Body of pancreas (tissue), 4 donors: ENCODE measurements at places on chromosomes 6 and 20. TPM values are rescaled to one million over a fixed set of nuclear protein-coding genes. Genes with fewer than 3 reads are reported as not detected.

- no peak overlapping the region for H3K4me3 ChIP-seq
- no peak for DNase-seq
- H3K36me3 ChIP-seq, result no peaks in the 10 kb centered on the region
These were observed 35.1 kb downstream of the MKKS start for GRCh38 chr20:10398834-10399369.

- peaks cover 16% of the 10 kb centered on the region for H3K4me1 ChIP-seq
- no peaks in the 10 kb centered on the region for H3K36me3 ChIP-seq
- peak overlapping the region; percentile 68 for H3K4me3 ChIP-seq
- peak; percentile 93 for DNase-seq
- no peaks in the 10 kb centered on the region for H3K27me3 ChIP-seq
These were observed 31.5 kb downstream of the SF3B5 start for GRCh38 chr6:144063744-144064401.

- H3K4me1 ChIP-seq, result peaks cover 9% of the 10 kb centered on the region
- peaks cover 50% of the 10 kb centered on the region for H3K36me3 ChIP-seq
- DNase-seq, result no peak
- H3K27me3 ChIP-seq, result no peaks in the 10 kb centered on the region
- H3K4me3 ChIP-seq, result no peak overlapping the region
These were observed 20.7 kb downstream of the DIDO1 start for GRCh38 chr20:62905536-62906117.

KHDC1L gene
- not detected for total RNA-seq

GRCh38 chr6:121810158-121811032 lies 374.9 kb downstream of the GJA1 start:
- no peak overlapping the region for H3K27ac ChIP-seq
- no peaks in the 10 kb centered on the region for H3K4me1 ChIP-seq
- no peaks in the 10 kb centered on the region for H3K27me3 ChIP-seq
- H3K4me3 ChIP-seq, result no peak overlapping the region
- no peaks in the 10 kb centered on the region for H3K36me3 ChIP-seq
- DNase-seq, result no peak

DNA sequence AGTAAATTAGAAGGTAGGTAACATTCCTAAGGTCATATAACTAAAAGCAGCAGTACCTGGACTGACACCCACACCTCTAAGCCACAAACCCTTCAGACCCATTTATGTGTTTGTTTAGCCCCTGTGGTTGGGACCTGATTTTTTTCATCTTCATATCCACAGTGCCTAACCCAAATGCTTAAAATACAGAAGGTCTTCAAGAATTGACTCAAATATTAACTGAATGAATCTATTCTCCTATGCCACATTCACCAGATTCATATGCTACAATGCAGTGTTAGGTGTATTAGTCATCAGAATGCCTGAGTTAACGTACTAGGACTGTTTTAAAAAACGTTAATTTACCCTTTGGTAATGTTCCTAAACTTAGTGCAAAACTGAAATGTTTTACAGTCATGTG lies 124.8 kb downstream of the AHI1 start:
- H3K36me3 ChIP-seq, result no peaks in the 10 kb centered on the region
- H3K4me3 ChIP-seq, result no peak overlapping the region
- H3K27ac ChIP-seq, result no peak overlapping the region
- no peaks in the 10 kb centered on the region for H3K27me3 ChIP-seq
- no peaks in the 10 kb centered on the region for H3K4me1 ChIP-seq

COL21A1 gene
- total RNA-seq, result 4.2 TPM

PROKR2 gene
- not detected for total RNA-seq

GRCh38 chr20:59004763-59005522 lies 2.1 kb downstream of the CTSZ start:
- peaks cover 6% of the 10 kb centered on the region for H3K36me3 ChIP-seq
- H3K27ac ChIP-seq, result no peak overlapping the region
- H3K4me3 ChIP-seq, result no peak overlapping the region
- H3K27me3 ChIP-seq, result no peaks in the 10 kb centered on the region
- no peak for DNase-seq
